Right lobe of liver (tissue), 6 donors: ENCODE measurements at places on chromosomes 5 and 9. TPM values are rescaled to one million over a fixed set of nuclear protein-coding genes. Genes with fewer than 3 reads are reported as not detected.

- no peaks in the 10 kb centered on the region for H3K27me3 ChIP-seq
- no peak overlapping the region for H3K27ac ChIP-seq
- DNase-seq: no peak
- no peaks in the 10 kb centered on the region for H3K36me3 ChIP-seq
These were observed 9.3 kb upstream of the ARAP3 start for GRCh38 chr5:141691286-141691866.

GLRA1 gene
- total RNA-seq: not detected

AGXT2 gene
- total RNA-seq: 55.0 TPM

- no peak for DNase-seq
- H3K4me1 ChIP-seq: no peaks in the 10 kb centered on the region
- H3K27me3 ChIP-seq: no peaks in the 10 kb centered on the region
- no peaks in the 10 kb centered on the region for H3K36me3 ChIP-seq
- H3K27ac ChIP-seq: no peak overlapping the region
- no peak overlapping the region for H3K4me3 ChIP-seq
These were observed 4.2 kb downstream of the SLC34A3 start for GRCh38 chr9:137234758-137235423.

DNA sequence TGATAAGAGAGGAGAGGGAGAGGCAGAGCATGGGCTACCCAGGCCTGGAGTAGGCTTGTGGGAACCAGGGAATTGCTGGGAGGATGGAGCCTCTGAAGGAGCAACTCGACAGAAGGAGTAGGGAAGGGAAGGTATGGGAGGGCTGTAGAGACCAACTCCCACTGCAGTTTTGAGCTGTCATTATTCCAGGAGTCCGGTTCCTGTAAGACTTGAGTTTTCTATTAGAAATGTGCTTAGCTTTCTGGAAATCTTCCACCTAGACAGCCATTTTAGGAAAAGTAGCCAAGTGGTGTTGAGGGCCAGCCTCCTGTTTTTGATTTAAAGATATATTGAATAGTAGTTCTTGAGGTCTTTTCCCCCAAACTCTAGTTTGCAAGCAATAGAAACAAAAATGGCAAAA lies 323.5 kb downstream of the LRRC70 start:
- DNase-seq: no peak
- H3K27ac ChIP-seq: no peak overlapping the region
- H3K4me1 ChIP-seq: no peaks in the 10 kb centered on the region

TRIM36 gene
- total RNA-seq: 0.39 TPM

- DNase-seq: no peak
- H3K4me3 ChIP-seq: no peak overlapping the region
- H3K27me3 ChIP-seq: no peaks in the 10 kb centered on the region
These were observed 4.1 kb downstream of the IRF1 start for GRCh38 chr5:132486318-132487094.

PITX1 gene
- total RNA-seq: not detected

- no peaks in the 10 kb centered on the region for H3K27me3 ChIP-seq
- H3K27ac ChIP-seq: no peak overlapping the region
- DNase-seq: no peak
- H3K4me3 ChIP-seq: no peak overlapping the region
- H3K4me1 ChIP-seq: no peaks in the 10 kb centered on the region
These were observed 57.6 kb downstream of the DENND4C start for GRCh38 chr9:19288081-19288480.

CACNA1B gene
- total RNA-seq: not detected

- DNase-seq: no peak
- H3K36me3 ChIP-seq: no peaks in the 10 kb centered on the region
- H3K4me1 ChIP-seq: peaks cover 61% of the 10 kb centered on the region
- no peaks in the 10 kb centered on the region for H3K27me3 ChIP-seq
- H3K27ac ChIP-seq: peak overlapping the region; percentile 93
These were observed 36.3 kb downstream of the ERGIC1 start for GRCh38 chr5:172870291-172870714.

DNA sequence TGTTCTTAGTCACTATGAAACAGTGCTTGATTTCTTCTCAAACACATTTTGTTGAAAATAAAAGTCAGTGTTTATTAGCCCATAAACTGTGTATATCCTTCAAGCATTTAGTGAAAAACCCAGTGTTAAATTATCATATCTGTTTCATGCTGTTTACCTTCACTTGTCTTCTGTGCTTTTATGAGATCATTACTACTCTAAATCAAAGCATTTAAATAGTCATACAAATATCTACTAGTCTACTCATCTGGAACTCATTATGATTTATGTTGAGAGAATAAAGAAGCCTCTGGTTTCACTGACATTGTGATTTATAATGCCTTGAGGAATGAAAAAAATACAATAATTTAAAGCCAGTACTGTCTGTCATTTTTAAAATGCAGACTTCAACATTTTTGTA lies 366.5 kb downstream of the SLCO4C1 start:
- H3K27me3 ChIP-seq: no peaks in the 10 kb centered on the region
- H3K36me3 ChIP-seq: no peaks in the 10 kb centered on the region
- H3K4me3 ChIP-seq: no peak overlapping the region
- H3K27ac ChIP-seq: no peak overlapping the region
- no peak for DNase-seq

IFNA21 gene
- not detected for total RNA-seq

NCBP1 gene
- total RNA-seq: 11.7 TPM

SLC6A3 gene
- not detected for total RNA-seq

- H3K4me1 ChIP-seq: no peaks in the 10 kb centered on the region
- no peak overlapping the region for H3K27ac ChIP-seq
- DNase-seq: no peak
- H3K36me3 ChIP-seq: no peaks in the 10 kb centered on the region
- H3K4me3 ChIP-seq: no peak overlapping the region
- no peaks in the 10 kb centered on the region for H3K27me3 ChIP-seq
These were observed 922.2 kb upstream of the SEMA6A start for GRCh38 chr5:117496801-117497200.

OGN gene
- total RNA-seq: 0.43 TPM

OR13D1 gene
- total RNA-seq: not detected

GRCh38 chr9:108983885-108984284 lies 29.4 kb downstream of the CTNNAL1 start:
- no peaks in the 10 kb centered on the region for H3K36me3 ChIP-seq
- DNase-seq: no peak
- no peaks in the 10 kb centered on the region for H3K27me3 ChIP-seq
- H3K4me3 ChIP-seq: no peak overlapping the region
- H3K4me1 ChIP-seq: no peaks in the 10 kb centered on the region
- no peak overlapping the region for H3K27ac ChIP-seq

DNA sequence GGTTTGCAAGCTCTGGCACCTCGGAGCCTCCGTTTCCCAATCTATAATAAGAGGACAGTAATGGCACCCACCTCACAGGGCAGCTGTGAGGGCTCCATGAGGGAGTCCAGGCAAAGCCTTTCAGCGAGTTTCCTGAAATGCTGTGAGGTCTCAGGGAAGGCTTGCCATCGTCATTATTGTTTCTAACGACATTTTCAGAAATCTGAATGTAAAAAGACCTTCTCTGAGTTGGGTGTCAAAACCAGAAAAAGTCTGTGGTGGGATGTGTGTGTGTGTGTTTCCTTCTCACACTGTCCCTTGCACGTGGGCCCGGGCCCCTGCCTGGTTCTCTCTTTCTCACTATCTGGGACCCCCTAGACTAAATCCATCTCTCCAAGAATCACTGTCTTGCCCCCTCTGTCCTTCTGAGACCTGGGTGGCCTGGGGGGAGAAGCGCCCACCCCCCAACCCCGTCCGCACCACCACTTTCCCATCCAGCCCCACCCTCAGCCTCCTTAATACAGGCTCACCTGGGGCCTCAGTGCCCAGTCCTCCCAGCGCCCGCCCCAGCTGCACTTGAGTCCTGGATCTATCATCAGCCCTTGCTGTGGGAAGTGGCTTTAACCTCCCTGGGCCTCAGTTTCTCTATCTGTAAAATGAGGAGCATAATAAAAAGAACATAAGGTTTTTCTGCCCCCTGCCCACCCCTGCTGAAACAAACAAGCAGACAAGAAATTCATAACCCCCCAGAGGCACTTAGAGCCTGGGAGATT lies 180.3 kb downstream of the C9orf50 start:
- no peaks in the 10 kb centered on the region for H3K36me3 ChIP-seq
- H3K27me3 ChIP-seq: no peaks in the 10 kb centered on the region
- no peak overlapping the region for H3K27ac ChIP-seq
- H3K4me1 ChIP-seq: peaks cover 9% of the 10 kb centered on the region

- peak overlapping the region; percentile 79 for H3K27ac ChIP-seq
- no peak overlapping the region for H3K4me3 ChIP-seq
- no peaks in the 10 kb centered on the region for H3K4me1 ChIP-seq
- H3K36me3 ChIP-seq: no peaks in the 10 kb centered on the region
- H3K27me3 ChIP-seq: no peaks in the 10 kb centered on the region
- DNase-seq: peak; percentile 38
These were observed 168.8 kb upstream of the RAI14 start for GRCh38 chr5:34487159-34487879.

- H3K4me1 ChIP-seq: no peaks in the 10 kb centered on the region
- no peaks in the 10 kb centered on the region for H3K36me3 ChIP-seq
These were observed 62.2 kb downstream of the SLC38A9 start for GRCh38 chr5:55649963-55650362.

DNA sequence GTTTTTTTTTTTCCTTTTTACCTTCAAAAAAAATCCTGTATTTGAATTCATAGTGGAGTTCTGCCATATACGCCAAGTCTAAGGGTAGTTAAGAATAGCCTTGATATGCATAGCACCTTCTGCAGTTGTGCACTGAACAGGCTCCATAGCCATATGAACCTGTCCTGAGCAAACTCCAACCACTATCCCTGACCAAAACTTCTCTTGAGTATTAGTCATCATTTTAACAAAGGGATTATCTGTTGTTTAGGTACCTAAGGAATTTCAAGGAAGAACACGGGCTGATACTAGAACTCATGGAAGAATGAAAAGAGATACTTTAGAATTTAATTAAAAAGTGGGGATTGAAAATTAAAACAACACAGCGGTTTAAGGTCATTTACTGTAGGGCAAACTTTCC lies 1.9 kb upstream of the FBXO38 start:
- no peaks in the 10 kb centered on the region for H3K27me3 ChIP-seq
- no peak overlapping the region for H3K27ac ChIP-seq
- H3K4me3 ChIP-seq: no peak overlapping the region
- DNase-seq: no peak
- H3K36me3 ChIP-seq: no peaks in the 10 kb centered on the region

- H3K27ac ChIP-seq: peak overlapping the region; percentile 29
- no peak overlapping the region for H3K4me3 ChIP-seq
- no peaks in the 10 kb centered on the region for H3K36me3 ChIP-seq
- no peak for DNase-seq
These were observed 25.6 kb downstream of the COL27A1 start for GRCh38 chr9:114180696-114181606.

KIF27 gene
- 2.6 TPM for total RNA-seq

DNA sequence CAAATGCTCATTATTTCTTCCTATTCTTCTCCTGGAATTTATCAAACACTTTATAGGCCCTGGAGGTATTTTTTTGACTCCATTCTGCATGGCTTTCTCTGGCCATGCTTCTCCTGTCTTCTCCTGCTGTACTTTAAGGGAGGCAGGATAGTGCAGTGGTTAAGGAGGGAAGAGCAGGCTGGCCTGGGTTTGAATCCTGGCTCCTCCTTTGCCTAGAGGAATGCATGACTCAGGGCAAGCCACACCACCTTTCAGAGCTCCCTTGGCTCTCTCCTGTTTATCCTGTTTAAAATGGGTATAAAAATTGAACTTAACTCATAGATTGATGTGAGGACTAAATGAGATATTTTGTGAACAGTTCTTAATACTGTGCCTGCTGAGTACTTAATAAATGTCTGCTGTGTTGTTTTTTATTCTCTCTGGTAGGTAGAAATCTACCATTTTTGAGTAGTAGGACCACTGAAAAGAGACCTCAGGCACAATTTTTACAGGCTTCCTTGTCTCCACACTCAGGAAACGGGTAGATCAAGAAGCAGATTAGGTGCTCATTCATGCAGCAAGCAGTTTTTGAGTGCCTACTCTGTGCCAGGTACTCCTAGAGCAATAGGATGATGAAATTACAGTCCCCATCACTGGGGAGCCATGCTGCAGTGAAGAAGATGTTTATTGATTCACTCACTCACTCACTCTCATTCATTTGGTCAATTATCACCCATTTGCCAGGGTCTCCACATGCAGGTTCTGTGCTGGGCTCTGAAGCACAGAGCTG lies 32.7 kb upstream of the ARAP3 start:
- no peaks in the 10 kb centered on the region for H3K27me3 ChIP-seq
- DNase-seq: no peak
- no peak overlapping the region for H3K27ac ChIP-seq
- no peak overlapping the region for H3K4me3 ChIP-seq

ASPN gene
- 12.1 TPM for total RNA-seq

KIF4B gene
- not detected for total RNA-seq

TEX48 gene
- not detected for total RNA-seq

MRNIP gene
- 10.1 TPM for total RNA-seq

SLC34A3 gene
- total RNA-seq: not detected

OLFM1 gene
- 5.9 TPM for total RNA-seq

DNA sequence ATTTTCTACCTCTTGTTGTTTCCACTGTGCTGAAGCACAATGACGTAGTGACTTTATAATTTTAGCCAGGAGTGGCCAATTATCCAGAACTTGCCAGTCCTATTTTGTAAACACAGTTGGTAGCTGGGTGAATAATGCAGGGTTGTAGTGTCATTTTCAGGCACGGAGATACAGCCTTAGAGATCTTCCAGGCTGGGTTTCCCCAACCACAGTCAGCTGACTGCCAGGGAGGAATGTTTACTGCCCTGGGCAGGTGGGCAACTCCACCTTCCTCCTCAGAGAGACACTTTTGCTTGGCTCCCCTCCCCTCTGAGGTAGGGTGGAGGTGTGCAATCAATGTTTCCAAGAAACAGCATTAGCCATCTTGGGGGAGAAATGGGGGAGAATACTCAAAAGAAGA lies 228.1 kb upstream of the NR4A3 start:
- H3K4me1 ChIP-seq: no peaks in the 10 kb centered on the region
- no peaks in the 10 kb centered on the region for H3K36me3 ChIP-seq
- no peak overlapping the region for H3K27ac ChIP-seq
- DNase-seq: no peak
- no peak overlapping the region for H3K4me3 ChIP-seq
- H3K27me3 ChIP-seq: no peaks in the 10 kb centered on the region

GARIN3 gene
- total RNA-seq: not detected

DNA sequence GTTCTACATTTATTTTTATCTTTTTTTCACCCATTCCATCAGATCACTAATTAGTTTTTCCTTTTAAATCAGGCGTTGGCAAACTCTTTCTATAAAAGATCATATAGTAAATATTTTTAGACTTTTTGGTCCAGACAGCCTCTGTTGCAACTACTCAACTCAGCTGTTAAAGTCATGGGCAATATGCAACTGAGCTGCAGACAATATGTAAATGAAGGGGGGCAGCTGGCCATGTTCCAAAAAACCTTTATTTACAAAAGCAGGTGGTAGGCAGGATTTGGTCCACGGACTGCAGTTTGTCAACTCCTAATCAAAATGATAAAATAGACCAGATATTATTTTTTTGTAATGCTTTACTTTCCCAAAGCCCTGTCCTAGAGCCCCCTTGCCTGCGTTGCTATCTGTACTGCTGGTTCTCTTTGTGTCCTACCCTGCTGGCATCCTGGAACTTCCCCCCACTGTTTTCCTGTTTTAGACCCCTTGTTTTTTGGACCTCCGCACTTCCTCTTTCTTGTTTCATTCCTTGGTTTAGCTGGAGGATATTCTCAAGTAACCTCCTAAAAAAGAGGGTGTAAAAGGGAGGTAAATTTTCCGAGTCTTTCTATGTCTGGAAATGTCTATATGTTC lies 24.7 kb upstream of the TNFSF8 start:
- no peaks in the 10 kb centered on the region for H3K36me3 ChIP-seq
- no peak overlapping the region for H3K27ac ChIP-seq
- no peak for DNase-seq
- no peaks in the 10 kb centered on the region for H3K27me3 ChIP-seq
- no peak overlapping the region for H3K4me3 ChIP-seq

DPYSL3 gene
- total RNA-seq: 3.2 TPM
